ENCODE measurements at places on chromosomes 12 and 14. TPM values are rescaled to one million over a fixed set of nuclear protein-coding genes. Genes with fewer than 3 reads are reported as not detected.
A peak's percentile ranks its signal among the peaks of the same experiment; 100 is the strongest.

- DNase-seq: no peak
Observed at GRCh38 chr12:112342587-112342986, 39.6 kb downstream of the HECTD4 start.

- no peak for DNase-seq
Observed at GRCh38 chr12:67818459-67818903, 169.9 kb downstream of the DYRK2 start.

Gene SMCO2
- total RNA-seq: 2.5 TPM

GRCh38 chr12:5988659-5989116 lies 43.6 kb upstream of the ANO2 start:
- peak; percentile 84 for DNase-seq

DNA sequence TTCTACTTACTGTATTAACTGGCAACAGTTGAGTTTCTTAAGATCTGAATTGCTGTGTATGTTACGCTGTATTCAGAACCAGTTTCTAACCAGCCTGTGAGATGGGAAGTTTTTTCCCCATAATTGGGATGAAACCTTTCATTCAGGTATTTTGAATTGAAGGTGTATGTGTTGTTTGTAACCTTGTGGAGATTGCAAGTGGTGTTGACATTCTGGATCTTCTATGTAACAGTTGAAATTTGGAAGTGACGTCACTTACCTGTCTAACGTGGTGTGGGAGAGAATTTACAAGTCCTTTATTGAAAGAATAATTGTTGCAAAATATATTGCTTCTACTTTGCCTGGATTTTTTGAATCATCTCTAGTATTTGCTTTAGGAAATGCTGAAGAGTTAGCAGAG lies 5.5 kb downstream of the RAN start:
- DNase-seq: no peak

GRCh38 chr12:50517421-50518048 lies 12.8 kb downstream of the DIP2B start:
- no peak for DNase-seq

DNA sequence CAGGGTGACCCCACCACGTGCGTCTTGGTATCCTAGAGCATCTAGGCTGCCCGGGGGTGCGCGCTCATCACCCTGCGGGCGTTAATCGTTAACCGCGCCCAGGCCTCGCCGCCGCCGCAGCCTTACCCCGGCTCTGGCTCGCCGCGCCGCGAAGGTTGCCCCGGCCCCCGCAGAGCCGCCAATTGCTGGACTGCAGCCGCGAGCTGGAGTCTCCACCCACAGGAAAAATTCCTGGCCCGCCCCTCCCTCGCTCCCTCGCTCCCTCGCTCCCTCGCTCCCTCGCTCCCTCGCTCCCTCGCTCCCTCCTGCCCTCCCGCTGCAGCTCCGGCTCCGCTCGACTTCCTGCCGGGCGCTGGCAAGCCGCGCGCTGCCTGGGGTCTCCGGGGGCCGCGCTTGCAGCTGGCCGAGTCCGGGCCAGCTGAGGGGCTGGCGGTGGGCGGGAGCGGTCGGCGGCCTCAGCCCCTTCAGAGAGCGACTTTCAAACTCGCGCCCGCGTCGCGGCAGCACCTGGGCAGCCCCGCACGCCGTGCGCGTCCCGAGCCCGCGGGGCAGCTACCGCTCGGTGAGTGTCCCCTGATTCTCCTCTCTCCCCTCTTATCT lies at the start of gene PLEKHG3:
Gene PLEKHG3 (plus strand): TSS at position 282 of the 600 bp plus-strand sequence. CDS start 23,208 bp downstream, outside the sequence.
- DNase-seq: peak; percentile 87

DNA sequence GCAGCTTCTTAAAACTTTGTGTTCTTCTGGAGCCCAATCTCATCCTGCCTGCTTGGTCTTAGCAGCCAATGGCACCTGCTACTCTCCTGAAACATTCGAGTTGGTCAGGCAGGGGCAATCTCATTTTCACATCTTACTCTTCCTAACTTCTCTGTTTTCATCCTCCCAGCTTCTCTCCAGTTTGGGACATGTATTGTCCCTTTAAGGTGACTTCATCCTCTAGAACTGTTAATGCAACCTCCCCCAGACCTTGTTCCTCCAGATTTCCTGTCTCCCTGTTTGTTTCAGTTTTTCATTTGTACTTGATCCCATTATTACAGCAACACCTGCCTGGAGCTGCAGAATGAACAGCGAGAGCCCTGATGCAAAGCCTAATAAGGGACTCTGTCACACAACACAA lies 31.3 kb downstream of the SERPINA11 start:
- no peak for DNase-seq

Data from stomach (tissue), 19 donors.